ENCODE measurements at places on chromosomes 7 and 10.
A peak's percentile ranks its signal among the peaks of the same experiment; 100 is the strongest.

- no peak for DNase-seq
These were observed 276.1 kb downstream of the DNAJB6 start for GRCh38 chr7:157612664-157613561.

GRCh38 chr7:139634087-139634486 lies 110.6 kb downstream of the CLEC2L start:
- no peak for DNase-seq

DNA sequence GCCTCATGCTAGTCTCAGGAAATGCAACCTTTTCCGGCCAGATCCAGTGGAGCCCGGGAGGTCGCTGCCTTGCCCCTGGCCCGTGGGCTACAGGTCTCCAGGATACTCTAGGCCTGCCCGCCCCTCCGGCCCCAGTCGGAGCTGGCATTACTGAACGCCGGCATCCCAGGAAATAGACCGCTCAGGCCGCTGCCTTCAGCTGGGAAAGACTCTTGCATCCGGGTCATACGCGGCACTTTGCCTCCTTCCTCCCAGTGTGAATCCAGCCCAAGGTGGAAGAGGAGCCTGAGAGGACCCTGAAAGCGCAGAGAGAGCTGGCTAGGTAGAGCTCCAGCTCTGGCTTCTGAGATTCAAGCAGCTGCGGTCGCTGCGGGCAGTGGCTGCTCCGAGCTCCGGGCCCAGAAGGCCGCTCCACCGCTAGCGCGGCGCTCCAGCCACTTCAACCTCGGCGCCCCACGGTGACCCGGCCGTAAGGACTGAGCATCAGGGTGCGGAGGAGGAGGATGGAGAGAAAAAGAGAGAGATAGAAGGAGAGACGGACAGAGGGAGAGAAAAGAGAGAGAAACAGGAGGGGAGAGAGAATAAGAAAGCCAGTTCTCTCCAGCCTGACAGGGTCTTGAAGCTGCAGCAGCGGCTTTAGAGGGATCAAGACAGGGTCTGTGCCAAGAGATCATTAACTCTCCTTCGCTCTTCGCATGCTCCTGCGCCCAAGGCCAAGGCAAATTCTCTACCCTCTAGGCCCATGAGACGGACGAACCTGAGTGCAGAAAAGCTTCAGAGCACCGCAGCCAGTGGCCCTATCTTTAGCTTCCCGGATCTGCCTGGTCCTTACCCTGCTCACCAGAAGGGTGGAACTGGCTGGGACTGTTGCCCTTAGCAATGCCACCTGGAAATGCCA lies 1.8 kb upstream of the HOXA10 start:
- DNase-seq: no peak

DNA sequence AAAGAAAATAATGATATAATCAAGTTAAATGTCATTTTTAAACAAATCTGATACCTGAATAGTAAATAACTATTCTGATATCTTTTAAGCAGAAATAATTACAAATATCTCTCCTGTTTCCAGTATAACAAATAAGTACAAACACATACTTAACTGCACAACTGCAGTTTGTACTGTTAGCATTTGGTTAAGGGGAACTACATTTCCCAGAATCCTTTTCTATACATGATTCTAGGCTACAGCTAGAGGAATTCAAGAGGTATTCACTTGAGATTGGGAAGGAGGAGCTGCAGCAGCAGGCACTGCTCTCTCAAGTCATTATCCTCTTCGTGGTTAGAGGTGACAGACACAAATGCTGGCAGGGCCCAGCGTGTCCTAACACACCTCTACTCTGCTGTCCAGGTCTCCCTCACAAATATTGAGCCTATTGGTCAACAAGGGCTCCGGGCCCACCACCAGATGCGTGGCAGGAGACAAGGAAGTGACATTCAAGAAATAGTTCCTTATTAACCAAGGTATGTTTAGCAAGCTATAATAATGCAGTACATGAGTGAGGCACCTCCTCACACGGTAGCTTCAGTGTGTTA lies 255.1 kb upstream of the MKLN1 start:
- DNase-seq: no peak

GRCh38 chr7:52925332-52925731 lies 110.1 kb upstream of the POM121L12 start:
- no peak for DNase-seq

GRCh38 chr10:131675104-131675503 lies 225.7 kb upstream of the PPP2R2D start:
- DNase-seq: no peak

- DNase-seq: no peak
These were observed 751.4 kb upstream of the GALNT17 start for GRCh38 chr7:70380421-70381015.

- DNase-seq: no peak
These were observed 4.8 kb downstream of the SLIT1 start for GRCh38 chr10:97180986-97181385.

GRCh38 chr10:58017719-58018367 lies 249.9 kb downstream of the IPMK start:
- peak; percentile 26 for DNase-seq

GRCh38 chr7:129986600-129986999 lies 33.8 kb upstream of the UBE2H start:
- DNase-seq: no peak

DNA sequence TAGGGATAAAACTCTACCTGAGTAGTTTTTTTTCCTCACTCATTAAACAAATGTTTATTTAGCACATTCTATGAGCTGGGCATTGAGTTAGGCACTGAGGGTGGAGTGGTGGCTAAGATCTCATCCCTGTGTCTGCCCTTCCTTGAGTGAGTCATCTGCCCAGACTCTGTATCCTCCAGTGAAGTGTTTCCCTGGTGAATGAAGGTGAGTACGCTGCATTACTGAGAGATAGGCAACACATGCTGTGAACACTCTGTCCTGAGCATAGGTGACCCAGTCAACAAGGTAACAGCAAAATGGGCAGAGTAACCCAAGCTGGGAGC lies 5.8 kb downstream of the PITX3 start:
- no peak for DNase-seq

- DNase-seq: no peak
These were observed 71.7 kb downstream of the KIF20B start for GRCh38 chr10:89773081-89773480.

DNA sequence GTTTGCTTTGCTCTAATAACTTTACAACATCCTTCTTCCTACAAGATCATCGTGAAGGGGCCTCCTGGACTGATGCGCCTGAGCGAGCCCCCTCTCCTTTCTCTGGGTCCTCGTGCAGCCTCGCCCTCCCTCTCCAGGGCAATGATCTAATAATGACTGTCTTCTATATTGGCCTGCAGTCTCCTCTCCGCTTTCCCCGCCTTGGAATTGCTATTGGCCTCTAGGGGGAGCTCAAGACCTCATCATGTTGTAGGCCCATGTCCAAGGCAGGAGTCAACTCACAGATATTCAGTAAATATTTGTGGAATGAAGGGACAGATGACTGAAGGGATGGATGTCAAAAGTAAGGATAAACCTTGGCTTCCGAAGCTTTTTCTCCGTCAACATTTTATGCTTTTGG lies 1180.3 kb downstream of the TYW1 start:
- DNase-seq: no peak
